ENCODE measurements at places on chromosomes 1 and 21. TPM values are rescaled to one million over a fixed set of nuclear protein-coding genes. Genes with fewer than 3 reads are reported as not detected.

DNA sequence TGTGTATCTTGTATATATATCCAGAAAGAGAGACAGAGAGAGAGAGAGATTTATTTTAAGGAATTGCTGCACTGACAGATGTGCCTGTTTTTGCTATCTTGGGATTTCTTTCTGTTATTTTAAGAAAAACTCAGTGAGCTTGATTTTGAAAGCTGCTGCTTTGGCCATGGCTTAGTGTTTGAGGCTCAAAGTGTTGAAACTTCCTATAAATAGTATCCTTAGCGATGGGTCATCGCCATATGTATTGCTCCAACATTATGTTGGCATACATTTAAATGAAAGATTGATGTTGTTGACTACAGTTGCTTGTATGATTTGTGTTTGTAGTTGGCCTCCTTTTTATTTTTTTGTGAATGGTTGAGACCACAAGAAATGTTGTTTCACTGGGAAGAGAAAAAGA is 29.0 kb upstream of the NTPCR start:
- DNase-seq = no peak

- DNase-seq = no peak
Observed at GRCh38 chr1:241332037-241332409, 25.0 kb downstream of the RGS7 start.

- DNase-seq = no peak
Observed at GRCh38 chr21:38489729-38490128, 8.5 kb downstream of the ERG start.

GRCh38 chr1:224881762-224882211 is 47.7 kb upstream of the DNAH14 start:
- DNase-seq = no peak

TSSK3 gene
- 1.5 TPM for total RNA-seq

Measured in activated CD4-positive, alpha-beta T cell treated with anti-CD3 and anti-CD28 coated beads, Interleukin-2, amount 10 ng/mL, durations not matched to agents 7 days and 5 days (primary cell).